GM12891 (cell line): ENCODE measurements at places on chromosomes 2 and 18.

DNA sequence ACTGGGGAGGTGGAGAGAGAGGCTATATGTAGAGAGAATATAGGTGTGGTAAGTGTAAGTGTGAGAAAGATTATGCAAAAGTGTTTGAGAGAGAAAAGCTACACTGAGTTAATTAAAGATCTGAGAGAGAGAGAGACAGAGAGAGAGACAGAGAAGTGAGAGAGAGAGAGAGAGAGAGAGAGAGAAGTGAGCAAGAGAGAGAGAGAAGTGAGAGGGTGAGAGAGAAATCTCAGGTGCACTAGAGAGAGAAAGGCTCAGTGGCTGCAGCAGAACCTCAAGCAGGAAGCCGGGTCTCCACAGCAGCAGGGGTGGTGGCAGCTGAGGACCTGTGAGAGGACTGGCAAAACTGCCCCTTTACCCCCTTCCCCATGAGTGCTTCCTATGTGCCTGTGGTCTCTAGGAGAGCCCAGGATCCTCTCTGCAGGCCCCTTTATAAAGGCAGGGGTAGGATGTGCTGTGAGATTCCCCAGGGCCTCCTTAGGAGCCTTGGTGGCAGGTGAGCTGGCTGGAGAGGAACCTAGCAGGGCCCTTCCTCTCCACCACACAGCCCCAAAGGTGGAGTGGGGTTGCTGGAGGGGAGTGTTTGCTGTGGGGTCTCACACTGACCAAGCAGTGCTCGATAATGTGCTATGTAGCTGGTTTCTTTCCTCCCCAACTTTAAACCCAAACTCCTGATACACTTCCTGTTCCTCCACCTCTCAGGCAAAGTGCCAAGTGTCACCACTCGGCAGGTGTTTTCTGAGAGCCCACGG is 52.6 kb downstream of the SLC4A5 start:
- DNase-seq: no peak

- no peak for DNase-seq
Observed at GRCh38 chr2:190513877-190514276, 20.6 kb downstream of the NEMP2 start.

GRCh38 chr2:29733965-29734364 is 187.4 kb downstream of the ALK start:
- DNase-seq: no peak

DNA sequence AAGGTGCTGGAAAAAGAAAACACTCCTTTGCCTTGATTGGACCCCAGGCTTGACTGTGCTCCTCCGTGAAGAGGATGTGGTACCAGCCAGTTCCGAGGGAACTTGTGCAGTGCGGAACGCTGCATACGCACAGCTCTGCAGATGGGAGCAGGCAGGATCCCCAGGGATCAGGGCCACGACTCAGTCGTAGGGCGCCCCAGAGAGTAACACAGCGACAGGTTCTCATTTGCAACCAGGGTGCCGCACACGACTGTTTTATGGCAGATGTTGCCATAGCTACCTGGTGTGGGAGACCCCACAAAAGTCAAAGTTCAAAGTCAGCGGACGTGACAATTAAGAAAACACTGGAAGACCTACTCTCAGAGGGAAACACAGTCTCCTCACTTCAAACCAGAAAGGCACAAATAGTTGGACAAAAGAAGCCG is 779 bp downstream of the MALL start:
- no peak for DNase-seq

GRCh38 chr2:120526047-120526562 is 180.2 kb downstream of the INHBB start:
- no peak for DNase-seq

GRCh38 chr2:70362661-70363060 is 60.8 kb upstream of the FAM136A start:
- DNase-seq: no peak

DNA sequence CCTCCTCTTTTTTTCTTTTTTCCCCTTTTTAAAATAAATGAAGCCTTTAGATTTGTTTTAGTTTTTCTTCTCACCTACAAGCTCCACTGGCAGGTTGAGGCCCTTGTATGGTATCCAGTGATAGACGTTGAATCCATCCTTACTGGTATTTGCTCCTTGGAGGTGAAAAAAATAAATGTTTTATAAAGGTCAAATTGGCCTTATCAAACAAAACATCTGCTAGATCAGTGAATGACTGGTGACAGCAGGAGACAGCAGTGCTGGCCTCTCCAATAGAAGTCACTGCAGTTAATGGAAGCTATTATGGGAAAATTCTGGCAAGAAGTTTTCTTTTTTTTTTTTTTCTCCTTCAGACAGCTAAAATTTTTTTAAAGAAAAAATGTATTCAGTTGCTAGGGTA is 12.6 kb upstream of the SP9 start:
- no peak for DNase-seq

GRCh38 chr18:12470382-12471075 is 62.8 kb downstream of the PRELID3A start:
- DNase-seq: no peak
